ENCODE measurements at places on chromosomes 3 and 15.

GRCh38 chr3:120678984-120679383 is 3.1 kb downstream of the HGD start:
- no peak for DNase-seq

DNA sequence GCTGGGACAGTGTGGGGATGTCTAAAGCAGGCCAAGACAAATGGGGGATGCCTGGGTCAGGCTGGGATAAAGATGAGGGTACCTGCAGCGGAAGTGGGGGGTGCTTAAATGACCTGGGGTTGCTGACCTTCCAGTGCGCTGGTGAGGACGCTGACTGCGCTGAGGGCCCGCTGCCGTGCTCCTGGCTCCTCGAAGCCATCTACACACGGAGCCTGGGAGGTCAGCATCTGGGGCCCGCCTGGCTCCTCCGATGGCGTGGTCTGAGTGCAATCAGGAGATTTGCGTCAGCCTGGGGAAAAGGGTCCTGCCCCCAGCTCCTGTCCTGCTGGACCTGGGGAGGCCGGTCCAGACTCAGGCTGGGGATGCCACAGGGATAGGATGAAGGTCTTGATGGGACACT is 50.7 kb downstream of the SCN5A start:
- no peak for DNase-seq

DNA sequence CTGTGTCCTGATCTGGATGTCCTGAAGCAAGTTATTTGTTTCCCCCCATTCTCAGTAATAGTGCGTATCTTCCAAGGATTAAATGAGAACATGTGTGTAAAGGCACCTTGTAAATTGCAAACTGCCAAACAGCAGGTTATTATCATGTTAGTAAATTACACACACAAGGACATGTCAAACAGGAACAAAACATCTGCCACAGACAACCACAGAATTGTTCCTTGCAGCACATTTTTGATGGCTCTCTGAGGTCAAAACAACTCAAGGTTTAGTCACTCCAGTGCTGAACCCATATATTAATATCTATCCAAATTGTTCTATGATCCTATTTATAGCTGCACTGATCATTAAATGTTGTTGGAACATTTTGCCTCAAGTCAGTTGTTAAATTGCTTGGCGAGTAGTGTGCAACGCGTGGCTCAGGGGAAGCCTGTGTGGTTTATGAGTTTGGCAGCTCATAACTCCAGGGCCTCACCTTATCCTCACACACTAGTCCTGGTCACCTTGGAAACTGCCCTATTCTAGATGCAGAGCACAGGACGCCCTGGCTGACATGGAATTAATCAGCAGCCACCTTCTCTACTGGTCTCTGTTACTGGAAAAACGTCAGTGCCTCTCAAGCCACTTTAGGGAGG is 46.3 kb upstream of the CDV3 start:
- DNase-seq = no peak

DNA sequence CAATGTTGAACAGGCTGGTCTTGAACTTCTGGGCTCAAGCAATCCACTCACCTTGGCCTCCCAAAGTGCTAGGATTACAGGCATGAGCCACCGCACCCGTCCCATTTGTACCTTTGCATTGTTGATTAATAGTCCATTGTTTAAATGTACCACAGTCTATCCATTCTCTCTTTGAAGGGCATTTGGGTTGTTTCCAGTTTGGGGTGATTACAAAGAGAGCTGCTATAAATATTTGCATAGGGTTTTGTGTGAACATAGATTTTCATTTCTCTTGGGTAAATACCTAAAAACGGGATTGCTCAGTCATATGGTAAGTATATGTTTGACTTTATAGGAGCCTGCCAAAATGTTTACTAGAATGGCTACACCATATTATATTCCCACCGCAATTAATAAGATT is 13.7 kb upstream of the PTPRG start:
- DNase-seq = no peak

- DNase-seq = no peak
These were observed 62.9 kb downstream of the SH3GL3 start for GRCh38 chr15:83510001-83510400.

GRCh38 chr3:4417449-4417848 is 49.6 kb downstream of the SUMF1 start:
- no peak for DNase-seq

- no peak for DNase-seq
These were observed 66.8 kb upstream of the ATP11B start for GRCh38 chr3:182726258-182727142.

DNA sequence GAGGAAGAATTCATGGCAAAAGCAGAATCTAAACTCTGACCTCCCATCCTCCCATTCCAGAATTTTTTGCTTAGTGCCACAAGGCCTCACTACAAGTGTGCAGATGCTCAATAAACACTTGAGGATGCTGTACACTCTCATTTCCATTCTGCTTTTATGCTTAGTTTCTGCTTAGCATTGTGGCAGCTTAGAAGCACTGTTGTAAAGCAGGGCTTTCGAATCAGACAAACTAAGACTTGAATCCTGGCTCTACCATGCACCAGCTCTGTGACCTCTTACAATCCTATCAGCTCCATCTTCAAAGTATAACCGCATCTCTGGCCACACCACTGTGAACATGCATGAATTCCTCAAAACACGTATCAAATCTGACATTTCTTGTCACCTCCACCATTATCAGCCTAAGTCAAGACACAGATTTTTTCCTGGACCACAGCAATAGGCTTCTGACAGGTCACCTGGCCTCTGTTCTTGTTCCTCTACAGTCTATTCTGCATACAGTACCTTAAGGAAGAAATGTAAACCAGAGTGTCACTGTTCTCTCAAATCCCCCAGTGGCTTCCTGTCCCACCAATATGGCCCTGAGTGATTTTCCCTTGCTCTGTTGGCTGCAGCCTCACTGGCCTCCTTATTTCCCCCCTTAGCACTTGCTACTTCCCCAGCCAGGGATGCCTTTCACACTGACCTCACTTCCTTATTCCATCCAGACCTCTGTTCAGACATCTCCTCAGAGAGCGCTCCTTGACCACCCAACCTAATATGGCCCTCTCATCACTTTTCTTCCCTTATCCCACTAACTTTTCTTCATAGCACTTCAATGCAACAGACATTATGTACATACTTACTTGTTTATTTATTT is 8.1 kb upstream of the PHC3 start:
- DNase-seq = no peak

GRCh38 chr3:61371123-61371522 is 119.9 kb upstream of the FHIT start:
- no peak for DNase-seq

- no peak for DNase-seq
These were observed 17.7 kb downstream of the VILL start for GRCh38 chr3:38008191-38008701.

- DNase-seq = no peak
These were observed 11.5 kb downstream of the PPP4R2 start for GRCh38 chr3:73007992-73008712.

DNA sequence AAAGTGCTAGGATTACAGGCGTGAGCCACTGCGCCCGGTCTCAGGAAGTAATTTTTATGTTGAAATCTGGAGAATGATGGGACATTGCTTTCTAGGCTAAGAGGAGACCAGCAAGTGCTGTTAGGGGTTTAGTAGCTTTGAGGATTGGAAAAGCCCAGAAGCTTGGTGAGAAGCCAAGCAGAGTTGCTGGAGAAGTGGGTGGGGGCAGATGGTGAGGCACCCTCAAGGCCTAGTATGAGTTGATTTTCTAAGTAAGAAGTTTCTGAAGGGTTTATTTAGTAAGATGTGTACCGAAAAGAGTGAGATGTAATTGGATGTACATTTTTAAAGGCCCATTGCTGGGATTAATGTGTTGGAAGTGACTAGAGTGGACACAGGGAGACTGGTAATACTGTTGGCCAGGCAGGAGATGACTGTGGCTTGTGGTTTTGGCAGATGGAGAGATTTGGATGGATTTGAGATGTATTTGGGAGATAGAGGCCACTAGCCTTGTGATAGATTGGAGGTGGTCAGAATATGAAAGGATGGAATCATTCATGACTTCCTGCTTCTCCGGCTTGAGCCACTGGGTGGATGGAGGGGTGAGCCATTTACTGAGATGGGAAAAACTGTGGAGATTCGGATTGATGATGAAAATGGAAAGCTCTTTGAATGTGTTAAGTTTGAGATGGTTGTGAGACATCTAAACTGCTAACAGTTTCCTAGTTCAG is 2.3 kb downstream of the LRRC28 start:
- DNase-seq = no peak

DNA sequence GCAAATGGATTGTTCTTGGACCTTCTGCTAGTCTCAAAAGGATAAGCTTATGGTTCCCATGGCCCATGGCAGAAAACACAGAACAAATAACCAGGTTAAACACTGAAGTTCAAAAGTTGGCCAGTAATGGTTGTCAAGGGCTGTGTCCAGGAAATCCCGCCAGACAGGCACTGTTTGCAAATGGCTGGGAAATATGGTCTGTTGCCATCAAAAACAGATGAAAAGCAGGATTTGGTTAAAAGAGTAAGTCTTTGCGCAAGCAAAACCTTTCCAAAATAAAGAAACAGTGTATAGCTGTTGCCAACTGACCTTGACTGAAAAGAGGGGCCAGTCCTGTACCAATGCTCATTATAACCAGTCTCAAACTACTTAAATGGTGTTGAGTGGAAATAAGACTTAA is 58.6 kb downstream of the WWTR1 start:
- DNase-seq = no peak

DNA sequence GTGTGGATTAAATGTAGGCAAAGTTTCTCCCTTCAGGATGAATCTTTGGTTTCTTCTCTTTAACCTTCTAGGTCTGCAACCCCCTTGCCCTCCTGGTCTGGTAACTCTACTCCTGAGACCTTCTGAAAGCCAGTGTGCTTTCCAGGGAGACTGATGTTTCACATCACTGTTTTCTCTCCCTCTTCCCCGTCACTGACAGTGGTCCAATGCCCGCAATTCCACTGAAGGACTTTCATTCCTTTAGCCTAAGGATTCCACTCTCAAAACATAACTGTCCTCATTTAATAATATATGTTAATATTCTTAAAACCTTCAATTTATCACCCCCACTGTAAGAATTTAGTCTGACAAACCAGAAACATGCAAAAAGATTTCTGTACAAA is 101.5 kb upstream of the CPNE4 start:
- DNase-seq = no peak

- no peak for DNase-seq
These were observed 70.4 kb upstream of the SETMAR start for GRCh38 chr3:4232798-4233197.

- DNase-seq = no peak
These were observed 114.6 kb upstream of the TSC22D2 start for GRCh38 chr3:150293401-150294001.

- no peak for DNase-seq
These were observed 70.2 kb upstream of the BFSP2 start for GRCh38 chr3:133329626-133330025.

- no peak for DNase-seq
These were observed 116.8 kb upstream of the CNTN6 start for GRCh38 chr3:976006-976405.

DNA sequence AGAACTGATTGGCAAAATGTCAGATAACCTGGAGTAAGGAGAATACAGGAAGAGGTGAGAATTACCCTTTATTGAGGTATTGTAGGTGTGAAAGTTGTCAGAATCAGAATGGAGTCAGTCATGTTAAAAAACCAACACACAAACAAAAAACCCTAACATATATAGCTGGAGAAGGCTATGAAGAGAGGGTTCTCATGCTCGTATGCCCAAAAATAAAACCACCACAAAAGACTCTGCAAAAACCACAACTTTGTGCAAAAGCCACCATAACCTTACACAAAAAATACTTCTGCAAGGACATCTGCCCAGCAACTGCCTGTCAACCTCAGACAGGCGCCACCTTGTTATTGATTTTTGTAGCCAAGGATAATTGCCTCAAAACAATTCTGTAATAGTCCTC is 136.0 kb downstream of the CD47 start:
- DNase-seq = no peak

DNA sequence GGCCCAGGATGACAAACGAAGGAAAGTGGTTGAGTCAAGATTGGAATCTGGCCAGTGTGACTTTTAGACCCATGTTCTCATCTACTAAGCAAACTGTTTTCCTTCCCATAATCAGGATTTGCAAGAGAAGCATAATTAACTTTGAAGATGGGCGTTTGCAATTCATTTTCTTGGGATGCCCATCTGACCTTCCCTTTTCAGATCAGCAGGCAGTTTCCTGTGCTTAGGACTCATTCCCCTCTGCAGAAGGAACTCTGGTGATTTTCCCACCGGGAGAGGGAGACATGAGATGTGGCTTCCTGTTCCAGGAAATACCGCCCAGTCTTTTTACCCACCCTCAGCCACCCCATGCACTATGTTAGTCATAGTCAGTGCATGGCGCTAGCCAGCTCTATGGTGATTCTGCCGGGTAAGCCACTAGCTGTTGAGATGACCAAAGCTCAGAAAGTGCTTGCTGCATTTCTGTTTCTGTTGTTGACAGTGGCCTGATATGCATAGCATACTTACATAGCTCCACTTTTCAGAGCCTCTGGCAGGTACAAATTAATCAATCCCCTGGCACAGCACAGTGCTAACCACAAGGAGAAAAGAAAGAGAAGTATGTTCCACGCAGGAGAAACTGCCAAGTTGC is 129.4 kb downstream of the VGLL4 start:
- DNase-seq = no peak

GRCh38 chr3:177703788-177704187 is 506.5 kb upstream of the TBL1XR1 start:
- no peak for DNase-seq

DNA sequence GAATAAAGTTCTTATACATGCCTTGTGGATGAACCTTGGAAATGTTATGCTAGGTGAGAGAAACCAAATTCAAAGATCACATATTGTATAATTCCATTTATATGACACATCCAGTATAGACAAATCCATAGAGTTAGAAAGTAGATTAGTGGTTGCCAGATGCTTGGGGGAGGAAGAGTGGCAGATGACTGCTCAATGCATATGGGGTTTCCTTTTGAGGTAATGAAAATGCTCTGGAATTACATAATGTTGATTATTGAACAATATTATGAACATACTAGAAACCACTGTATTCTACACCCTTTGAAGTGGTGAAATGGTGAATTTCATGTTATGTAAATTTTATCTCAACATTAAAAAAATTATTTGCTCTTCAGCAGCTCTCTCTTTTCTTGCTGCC is 100.8 kb downstream of the DHX36 start:
- no peak for DNase-seq

DNA sequence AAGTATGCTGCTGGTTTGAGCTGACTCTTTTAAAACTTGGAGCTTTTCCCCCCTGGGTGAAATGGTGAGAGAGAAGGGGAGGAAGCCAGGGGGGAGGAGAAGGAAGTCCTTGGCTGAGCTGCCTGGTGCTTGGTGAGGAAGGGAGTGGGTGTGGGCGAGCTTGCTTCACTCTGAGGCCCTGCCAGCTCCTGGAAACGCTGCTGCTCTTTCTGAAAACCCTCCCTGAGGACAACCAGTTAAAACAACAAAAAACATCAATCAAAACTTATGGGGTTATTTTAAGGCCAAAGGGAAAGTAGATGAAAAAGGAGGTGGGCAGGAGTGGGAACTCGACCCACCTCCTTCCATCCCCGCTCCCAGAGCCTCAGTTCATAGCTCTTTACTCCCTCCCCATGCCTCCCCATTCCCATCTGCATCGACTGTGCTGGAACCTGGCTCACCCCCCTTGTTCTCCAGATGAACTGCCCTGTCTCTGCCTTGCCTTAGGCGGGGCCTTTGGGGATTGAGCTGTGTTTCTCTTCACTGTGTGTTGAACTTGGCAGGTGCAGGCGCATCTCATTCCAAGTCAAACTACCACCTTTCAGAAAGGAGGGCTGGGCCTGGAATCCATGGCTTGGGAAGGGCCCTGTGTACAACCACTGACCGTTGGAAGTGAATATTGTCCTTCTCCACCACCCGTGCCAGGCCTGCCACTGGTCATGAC is 166.1 kb downstream of the ZNF621 start:
- no peak for DNase-seq

- no peak for DNase-seq
These were observed 9.9 kb upstream of the RPL29 start for GRCh38 chr3:52005571-52005986.

GRCh38 chr3:183584914-183585280 is 29.4 kb upstream of the KLHL6 start:
- no peak for DNase-seq

Measured in NCI-H774 (cell line).